Aorta (tissue), 5 donors: ENCODE measurements at places on chromosomes 11 and 22. TPM values are rescaled to one million over a fixed set of nuclear protein-coding genes. Genes with fewer than 3 reads are reported as not detected.

GRCh38 chr11:88535916-88536547 lies 198.5 kb upstream of the CTSC start:
- no peak overlapping the region for H3K4me3 ChIP-seq
- no peaks in the 10 kb centered on the region for H3K36me3 ChIP-seq
- H3K27me3 ChIP-seq, result no peaks in the 10 kb centered on the region

- DNase-seq, result no peak
- no peaks in the 10 kb centered on the region for H3K36me3 ChIP-seq
- H3K4me3 ChIP-seq, result no peak overlapping the region
- H3K27me3 ChIP-seq, result no peaks in the 10 kb centered on the region
- H3K4me1 ChIP-seq, result no peaks in the 10 kb centered on the region
These were observed 831.2 kb upstream of the CCDC90B start for GRCh38 chr11:84117394-84117793.

DNA sequence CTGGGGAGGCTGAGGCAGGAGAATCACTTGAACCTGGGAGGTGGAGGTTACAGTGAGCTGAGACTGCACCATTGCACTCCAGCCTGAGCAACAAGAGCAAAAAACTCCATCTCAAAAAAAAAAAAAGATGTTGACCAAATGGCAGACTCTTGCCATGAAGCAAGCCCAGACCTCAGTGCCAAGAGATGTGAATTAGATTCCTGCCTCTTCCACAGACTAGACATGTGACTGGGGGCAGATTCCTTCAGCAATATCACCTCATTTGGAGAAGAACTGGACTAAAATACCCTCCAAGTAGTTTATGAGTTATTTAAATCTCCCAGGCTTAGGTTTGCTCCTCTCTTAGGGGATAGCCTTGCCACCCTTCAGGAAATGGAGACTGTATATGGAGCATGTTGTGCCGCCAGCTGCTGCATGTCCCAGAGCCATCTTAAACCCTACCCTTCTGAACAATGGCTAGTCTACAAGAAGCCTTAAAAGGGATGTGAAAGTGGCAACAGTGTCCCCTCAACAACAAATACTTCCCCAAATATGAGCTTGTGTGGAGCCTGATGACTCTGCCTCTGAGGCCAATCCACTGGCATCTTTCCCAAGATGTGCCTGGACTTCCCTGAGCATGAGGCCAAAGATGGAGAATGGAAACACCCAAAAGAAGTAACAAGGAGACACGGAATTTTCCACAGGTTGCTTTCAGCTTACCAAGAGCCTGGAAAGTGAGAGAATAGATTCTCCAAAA lies 763 bp upstream of the MS4A7 start:
- no peak overlapping the region for H3K27ac ChIP-seq
- H3K36me3 ChIP-seq, result no peaks in the 10 kb centered on the region
- no peaks in the 10 kb centered on the region for H3K4me1 ChIP-seq
- no peak for DNase-seq

DNA sequence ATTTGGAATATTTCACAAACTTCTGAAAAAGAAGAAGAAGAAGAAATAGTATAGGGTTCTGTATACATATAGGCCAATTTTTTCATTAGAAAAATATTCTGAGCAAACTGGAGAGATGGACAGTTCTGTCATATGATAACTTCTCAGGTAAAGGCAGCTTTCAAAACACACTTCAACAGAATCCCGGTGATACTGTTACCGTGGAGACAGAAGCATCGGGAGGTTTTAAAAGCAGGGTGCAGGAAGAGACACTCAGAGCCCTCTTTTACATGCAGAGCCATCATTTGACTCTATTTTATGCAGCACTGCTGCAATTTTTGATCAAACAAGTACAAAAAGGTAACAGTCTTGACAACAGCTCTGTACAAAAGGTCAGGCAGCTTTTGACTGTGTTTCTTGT lies 1785.4 kb downstream of the LRRC4C start:
- H3K27me3 ChIP-seq, result no peaks in the 10 kb centered on the region
- no peak for DNase-seq
- H3K4me3 ChIP-seq, result no peak overlapping the region
- no peaks in the 10 kb centered on the region for H3K36me3 ChIP-seq
- H3K4me1 ChIP-seq, result no peaks in the 10 kb centered on the region
- H3K27ac ChIP-seq, result no peak overlapping the region

DNA sequence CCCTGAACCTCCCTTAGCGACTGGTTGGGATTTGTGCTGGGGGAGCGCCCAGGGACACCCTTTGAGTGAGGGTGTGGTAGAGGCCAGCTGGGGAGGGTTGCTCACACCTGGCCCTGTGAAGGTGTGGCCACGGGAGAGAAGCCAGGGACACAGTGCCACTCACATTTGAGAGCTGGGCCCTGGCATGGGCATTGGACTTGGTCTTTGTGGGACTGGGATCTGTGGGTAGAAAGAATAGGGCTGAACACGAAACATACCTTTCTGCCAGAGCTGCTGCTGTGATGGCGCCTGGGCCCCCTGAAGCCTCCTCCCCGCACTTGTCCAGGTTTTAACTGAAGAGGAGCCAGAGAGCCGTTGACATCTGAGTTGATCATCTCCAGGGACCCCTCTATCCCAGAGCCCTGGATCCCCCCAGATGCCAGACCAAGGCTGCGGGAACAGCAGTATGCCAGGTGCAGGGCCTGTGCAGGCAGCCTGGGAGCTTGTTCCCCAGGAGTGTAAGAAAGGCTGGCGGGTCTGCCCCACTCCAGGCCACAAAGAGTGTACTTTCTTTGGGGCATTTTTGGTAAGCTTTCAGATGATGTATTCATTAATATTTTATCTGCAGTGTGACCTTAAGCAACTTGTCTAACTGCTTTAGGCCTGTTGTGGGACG lies 284.1 kb downstream of the TBC1D22A start:
- H3K4me1 ChIP-seq, result no peaks in the 10 kb centered on the region
- H3K4me3 ChIP-seq, result no peak overlapping the region
- no peaks in the 10 kb centered on the region for H3K27me3 ChIP-seq
- H3K27ac ChIP-seq, result no peak overlapping the region
- H3K36me3 ChIP-seq, result no peaks in the 10 kb centered on the region

DNA sequence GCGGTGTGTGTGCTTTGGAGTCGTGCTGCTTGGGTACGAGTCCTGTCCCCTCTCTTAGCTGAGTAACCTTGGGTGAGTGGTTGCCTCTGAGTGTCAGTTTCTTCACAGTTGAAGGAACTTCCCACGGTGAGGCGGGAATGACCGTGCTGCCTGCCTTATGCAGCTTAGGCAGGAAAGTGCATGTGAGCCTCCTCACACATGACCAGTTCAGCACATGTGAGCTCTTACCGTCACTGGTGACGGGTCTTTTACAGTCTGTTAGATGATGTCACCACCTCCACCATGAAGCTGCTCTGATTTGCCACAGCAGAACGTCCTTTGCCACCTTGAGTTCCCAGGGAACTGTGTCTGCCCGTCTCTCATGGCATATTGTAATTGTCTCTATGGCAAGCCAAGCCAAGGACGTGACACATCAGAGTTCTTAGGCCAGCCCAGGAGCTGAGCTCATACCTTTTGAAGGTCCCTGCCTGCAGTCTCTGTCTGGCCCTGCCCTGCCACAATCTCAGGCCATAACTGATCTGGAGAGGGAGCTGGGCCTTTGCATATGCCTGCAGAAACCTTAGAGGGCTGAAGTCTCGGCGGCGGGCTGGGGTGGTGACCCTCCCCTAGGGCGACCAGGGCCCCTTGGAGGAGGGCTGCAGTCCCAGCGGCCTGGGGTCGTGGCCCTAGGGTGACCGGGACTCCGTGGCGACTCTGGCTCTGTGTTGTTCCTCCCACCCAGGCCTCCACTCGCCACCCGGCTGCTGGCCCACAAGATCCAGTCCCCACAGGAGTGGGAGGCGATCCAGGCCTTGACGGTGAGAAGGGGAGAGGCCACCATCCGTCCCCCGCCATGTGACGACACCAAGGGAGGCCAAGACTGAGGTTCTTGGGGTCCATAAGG lies 7.8 kb downstream of the GGA1 start:
- no peak overlapping the region for H3K4me3 ChIP-seq
- peak; percentile 43 for DNase-seq
- H3K4me1 ChIP-seq, result no peaks in the 10 kb centered on the region
- H3K27me3 ChIP-seq, result no peaks in the 10 kb centered on the region

DNA sequence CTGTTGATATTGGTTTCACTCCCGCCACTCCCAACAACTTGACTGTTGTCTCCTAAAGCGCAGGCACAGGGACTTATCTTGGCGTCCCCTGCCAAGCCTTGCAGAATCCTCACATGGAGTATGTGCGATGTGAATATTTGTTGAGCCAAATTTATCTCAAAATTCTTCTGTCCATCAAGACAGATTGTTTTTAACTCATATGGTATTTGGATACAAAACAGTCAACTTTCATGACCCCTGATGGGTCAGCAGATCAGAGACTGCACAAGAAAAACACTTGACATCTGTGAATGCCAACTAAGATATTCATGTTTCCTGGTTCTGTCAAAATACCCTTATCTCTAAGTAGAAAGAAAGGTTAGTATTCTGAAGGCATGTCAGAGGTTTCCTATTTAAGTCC lies 221.7 kb upstream of the BLID start:
- H3K4me3 ChIP-seq, result peak overlapping the region; percentile 48
- H3K36me3 ChIP-seq, result no peaks in the 10 kb centered on the region
- H3K27ac ChIP-seq, result peak overlapping the region; percentile 79
- peaks cover 7% of the 10 kb centered on the region for H3K4me1 ChIP-seq

- H3K4me1 ChIP-seq, result no peaks in the 10 kb centered on the region
- H3K27me3 ChIP-seq, result no peaks in the 10 kb centered on the region
- H3K36me3 ChIP-seq, result no peaks in the 10 kb centered on the region
- H3K27ac ChIP-seq, result no peak overlapping the region
- no peak for DNase-seq
These were observed 49.9 kb upstream of the SEPTIN5 start for GRCh38 chr22:19664406-19664805.

DNA sequence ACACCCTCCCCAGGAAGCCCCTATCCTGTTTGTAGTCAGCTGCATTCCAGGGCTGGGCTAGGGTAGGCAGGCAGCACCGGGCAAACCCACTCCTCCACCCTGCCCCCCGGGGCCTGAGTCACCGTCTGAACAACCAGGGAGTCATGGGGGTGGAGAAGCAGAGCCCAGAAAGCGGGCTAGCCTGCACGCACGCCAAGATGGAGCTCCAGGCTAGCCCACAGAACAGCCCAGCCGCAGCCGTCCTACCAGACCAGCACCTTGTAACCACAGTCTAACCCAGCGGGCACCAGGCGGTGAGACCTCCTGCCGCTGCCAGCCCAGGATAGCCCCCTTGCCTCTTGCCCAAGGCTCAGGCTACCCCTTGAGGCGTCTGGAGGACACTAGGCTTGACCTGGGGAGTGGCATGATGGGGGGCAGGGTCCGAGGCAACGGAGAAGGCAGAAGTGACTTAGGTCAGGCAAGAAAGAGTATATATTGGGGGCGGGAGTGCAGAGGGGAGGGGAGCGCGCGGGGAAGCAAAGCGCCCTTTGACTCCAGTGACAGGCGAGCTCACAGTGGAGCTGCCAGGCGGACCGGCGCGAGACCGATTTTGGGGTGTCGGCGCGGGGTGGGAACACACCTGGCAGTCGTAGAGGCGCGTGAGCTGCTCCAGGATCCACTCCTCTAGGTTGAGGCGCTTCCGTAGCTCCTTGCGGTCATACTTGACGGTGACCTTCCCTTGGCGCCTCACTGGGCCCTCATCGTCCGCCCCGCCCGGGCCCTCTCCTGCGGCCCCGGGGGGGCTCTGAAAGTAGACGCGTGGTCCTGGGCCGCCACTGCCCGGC lies 734 bp downstream of the PPP1R14B start:
- H3K4me1 ChIP-seq, result no peaks in the 10 kb centered on the region
- H3K4me3 ChIP-seq, result peak overlapping the region; percentile 68
- H3K27me3 ChIP-seq, result no peaks in the 10 kb centered on the region
- peak overlapping the region; percentile 12 for H3K27ac ChIP-seq

DNA sequence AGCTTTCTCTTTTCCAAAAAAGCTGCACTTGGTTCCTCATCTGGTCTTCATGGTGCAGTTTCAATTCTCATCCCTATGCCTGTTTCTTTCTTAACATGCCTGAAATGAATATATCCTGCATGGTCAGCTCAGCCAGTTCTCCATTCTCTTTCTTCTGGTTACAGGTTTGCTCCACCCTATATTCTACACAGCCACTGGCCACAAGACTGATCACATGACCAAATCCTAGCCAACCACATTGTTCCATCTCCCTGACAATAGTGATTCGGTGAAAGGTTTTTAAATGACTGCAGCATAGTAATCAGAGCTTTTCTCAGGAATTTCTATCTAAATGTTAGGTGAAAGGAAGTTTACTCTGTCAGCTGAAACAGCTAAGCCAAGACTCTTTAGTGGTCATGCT lies 891.4 kb downstream of the METTL15 start:
- H3K27me3 ChIP-seq, result no peaks in the 10 kb centered on the region
- no peak overlapping the region for H3K27ac ChIP-seq
- DNase-seq, result no peak

FOLR1 gene
- not detected for polyA plus RNA-seq

EMID1 gene
- polyA plus RNA-seq, result 0.69 TPM

KLHDC7B gene
- polyA plus RNA-seq, result not detected

ASCL2 gene
- polyA plus RNA-seq, result not detected

NAALAD2 gene
- polyA plus RNA-seq, result 0.13 TPM

TSPAN32 gene
- 8.7 TPM for polyA plus RNA-seq

POU2F3 gene
- polyA plus RNA-seq, result 2.4 TPM
